ENCODE measurements at places on chromosomes 13 and 19.

GRCh38 chr13:49733181-49733951, 42.1 kb upstream of the EBPL start:
- no peak for DNase-seq

DNA sequence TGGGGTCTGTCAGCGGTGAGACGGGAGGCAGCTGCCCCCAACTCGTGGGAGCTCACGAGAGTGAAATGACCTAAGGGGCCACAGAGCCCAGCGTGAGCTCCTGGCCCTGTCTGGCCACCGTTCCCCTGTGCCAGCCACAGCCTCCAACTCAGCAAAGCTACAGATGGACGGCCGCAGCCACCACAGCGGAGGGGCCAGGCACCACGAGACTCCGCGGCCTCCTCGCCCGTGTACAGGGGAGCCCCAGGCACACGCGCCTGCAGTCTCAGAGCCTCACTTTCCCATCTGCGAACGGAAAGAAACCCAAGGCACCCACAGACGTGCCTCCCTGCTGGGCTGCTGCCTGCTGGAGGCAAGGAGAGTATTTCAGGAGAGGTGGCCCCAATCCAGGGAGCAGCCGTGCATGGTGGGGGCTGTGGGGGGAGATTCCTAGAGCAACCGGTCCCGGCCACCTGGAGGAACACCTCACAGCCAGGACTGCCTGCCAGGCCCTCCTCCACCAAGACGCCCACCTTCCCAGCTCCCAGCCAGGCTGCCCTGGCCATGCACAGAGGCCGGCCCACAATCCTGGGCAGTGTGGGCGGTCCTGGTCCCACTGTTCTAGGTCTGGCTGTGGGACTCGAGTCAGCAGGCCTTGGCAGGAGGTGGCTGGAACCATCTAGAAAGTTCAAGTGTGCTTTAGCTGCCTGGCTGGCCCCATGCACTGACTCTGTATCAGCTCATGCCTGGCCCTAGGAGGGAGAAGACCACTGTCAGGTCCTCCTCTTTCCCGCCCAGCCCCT, 1.9 kb downstream of the MKNK2 start:
- DNase-seq = no peak

DNA sequence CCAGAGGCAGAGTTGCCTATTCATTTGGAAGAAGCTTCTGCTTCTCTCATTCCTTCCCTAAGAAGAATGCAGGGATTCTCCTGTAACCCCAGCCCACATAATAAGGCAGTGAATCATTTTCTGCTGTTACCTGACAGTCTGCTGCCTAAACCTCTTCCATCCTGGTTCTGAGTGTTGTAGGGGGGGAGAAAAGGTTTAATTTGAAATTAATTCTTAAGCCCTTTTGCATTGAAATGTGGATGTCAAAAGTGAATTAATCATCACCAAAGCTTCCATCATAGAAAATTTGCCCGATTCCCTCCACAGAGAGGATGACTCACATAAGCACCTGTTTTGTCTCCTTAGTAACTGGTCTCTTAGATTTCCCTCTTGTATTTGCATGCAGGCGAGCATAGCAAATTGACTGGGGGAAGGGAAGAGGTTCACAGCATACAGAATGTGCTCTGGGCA, 146.7 kb upstream of the FNDC3A start:
- DNase-seq = no peak

DNA sequence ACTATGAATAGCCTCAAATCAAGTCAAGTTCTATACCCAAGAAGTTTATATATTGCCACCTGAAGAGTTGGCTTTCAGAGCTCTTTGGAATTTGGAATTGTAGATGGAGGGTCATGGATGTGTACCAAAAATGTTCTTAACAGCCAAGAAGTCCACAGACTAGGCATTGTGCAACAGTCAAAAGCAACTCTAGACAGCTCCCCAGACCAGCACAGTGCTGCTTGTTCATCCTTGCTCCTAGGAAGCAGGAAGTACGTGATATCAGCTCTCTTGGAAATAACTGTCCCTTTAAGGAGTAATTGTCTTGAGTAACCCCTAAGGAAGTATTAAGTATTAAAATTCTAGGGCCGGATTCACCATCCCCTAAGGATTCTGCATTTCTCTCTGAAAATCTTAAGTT, 30.7 kb upstream of the IL17D start:
- DNase-seq = no peak

DNA sequence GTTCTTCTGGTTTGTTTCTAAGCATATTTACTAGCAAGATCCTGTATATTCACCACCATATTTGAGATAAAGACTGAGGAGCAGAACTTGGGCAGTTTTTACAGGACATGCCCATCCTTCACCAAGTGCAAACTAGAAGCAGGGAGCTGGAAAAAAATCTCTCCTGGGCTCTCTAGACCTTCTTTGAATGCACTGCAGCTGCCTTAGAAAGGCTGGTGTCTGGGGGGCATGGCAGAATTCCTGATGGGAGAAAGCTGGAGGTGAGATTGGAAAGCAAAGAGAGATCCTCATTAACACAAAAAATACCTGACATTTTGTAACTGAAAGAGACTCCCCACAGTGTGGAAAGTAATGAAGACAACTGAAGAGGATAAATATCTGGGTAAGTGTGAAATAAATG, 1612.1 kb downstream of the OLFM4 start:
- no peak for DNase-seq

DNA sequence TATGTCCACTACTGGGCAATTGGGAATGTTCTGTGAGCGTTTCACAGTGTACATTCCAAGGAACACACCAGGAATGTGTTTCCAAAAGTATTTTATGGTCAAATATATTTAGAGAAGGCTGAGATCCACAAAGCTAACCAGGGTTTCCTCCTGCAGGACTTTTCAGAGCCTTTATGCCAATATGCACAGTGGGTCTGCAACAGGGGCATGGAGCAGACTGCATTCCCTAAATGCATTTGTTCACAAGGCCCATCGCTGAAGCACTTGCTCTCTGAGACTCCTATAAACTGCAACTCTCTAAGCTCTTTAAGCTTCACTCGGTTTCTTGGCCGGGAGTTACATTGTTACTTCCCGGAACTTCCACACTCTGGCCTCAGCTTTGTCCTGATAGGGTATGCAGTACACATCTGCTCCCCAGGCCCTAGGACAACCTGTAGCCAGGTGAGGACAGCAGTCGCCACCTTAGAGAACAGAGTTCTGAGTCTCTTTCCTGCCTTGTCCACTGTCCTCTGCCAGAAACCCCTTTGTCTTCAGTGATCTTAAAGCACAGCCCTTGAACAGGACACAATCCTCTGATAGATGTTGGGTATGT, 33.5 kb downstream of the FBN3 start:
- no peak for DNase-seq

All from HCT116 (cell line).